ENCODE measurements at places on chromosomes 12 and 14.

DNA sequence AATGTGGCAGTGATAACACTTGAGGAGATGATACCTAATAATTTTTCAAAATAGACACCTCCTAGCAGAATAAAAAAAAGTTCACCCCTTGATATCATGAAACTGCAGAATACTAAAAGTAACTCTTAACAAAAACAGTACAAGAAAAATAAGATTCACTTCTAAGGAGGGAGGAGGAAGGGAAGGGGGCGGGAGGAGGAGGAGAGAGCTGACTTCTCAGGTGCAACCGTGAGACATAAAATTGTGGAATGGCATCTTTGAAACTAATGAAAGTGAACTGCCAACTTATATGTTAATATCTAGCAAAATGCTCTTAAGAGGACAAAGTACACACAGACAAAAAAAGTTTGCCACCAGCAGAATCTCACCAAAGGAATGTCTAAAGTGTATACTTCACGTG is 115.8 kb downstream of the SCFD1 start:
- DNase-seq = no peak

DNA sequence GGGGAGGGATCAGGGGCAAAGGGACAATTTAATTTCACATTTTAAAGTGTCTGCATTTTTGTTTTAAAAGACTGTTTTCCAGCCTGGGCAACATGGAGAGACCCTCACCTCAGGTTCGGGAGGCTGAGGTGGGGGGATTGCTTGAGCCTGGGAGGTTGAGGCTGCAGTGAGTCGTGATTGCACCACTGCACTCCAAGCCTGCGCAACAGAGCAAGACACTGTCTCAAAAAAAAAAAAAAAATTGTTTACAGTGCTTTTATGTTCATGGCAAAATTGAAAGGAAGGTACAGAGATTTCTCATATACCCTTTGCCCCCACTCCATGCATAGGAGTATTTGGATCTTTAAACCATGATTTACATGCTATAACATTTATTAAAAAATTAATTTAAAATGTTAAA is 16.4 kb upstream of the HVCN1 start:
- DNase-seq = no peak

DNA sequence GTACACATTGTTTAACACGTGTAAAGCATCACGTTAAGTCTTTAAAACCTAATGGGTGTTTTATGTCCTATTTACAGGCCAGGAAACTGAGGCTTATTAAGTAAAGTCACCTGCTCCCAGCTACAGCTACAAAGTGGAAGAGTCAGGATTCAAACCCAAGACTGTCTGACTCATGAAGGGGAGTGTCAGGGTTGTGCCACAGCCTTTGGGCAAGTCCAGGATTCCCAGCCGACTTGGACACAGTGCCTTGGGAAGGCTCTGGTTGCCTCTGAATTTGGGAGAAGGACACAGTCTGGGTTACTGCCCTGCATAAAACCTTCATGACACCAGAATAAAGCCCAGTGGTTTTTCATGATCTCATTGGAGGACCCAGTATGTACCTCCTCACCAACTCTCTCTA is 7.3 kb downstream of the RNU4-2 start:
- DNase-seq = no peak

DNA sequence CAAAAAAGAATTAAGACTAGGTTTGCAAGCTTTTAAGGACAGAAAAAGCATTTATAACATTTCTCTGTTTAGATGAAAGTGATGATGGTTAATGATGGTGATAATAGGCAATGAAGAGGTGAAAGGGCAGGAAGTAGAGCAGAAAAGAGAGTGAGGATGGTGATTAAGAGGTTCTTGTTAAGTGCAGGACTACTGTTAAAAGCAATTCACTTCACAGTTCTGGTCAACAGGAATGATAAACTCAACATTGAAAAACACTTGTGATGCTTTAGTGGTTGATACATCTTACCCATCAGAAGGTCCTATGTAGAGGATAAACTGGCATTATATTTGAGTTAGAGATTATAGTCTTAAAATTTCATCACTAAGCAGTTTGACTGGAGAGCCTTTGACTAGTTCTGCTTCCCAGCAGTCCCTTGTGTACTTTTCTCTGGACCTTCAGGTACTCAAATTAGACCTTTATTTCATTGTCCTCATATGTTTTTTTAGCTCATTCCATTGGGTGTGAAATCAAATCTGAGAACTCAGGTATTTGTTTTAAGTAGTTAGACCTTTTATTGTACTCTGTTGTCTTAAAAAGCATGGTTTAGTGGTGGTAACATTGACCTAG is 10.9 kb downstream of the RAP1B start:
- DNase-seq = no peak

DNA sequence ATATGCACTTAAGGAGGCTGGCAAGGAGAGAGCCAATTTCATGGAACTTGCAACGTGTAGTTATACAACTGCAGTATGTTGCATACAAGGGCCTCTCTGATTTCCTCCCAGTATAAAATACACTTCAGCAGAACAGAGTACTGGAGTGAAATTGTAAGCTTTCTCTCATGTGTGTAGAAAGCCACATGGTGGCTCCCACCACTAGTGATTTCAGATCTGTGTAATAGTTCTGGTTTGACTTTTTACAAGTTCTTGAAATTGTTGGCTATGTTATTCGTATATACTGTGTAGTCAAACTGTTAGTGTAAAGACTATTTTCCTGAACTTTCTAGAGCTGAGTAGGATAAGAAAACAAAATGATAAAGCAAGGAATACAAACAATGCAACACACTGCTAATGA is 16.4 kb upstream of the LMO3 start:
- DNase-seq = no peak

- peak; percentile 28 for DNase-seq
These were observed 15.2 kb upstream of the RXYLT1 start for GRCh38 chr12:63764481-63764880.

- peak; percentile 88 for DNase-seq
These were observed 23.0 kb downstream of the DIO3 start for GRCh38 chr14:101584055-101584859.

DNA sequence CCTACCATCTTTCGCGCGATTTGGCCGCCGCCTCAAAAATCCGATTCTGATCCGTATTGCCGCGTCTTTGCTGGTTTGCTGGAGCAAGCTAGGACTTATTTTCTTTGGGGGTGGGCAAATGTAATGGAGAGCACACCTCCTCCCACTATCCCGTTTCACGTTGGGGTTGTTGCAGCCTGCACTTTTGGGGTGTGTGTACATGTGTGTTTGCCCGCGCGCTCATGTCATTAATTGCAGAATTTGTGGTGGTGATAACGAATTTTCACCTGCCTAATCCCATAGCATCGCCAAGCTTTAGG is 657 bp downstream of the METAP2 start:
- DNase-seq = no peak

DNA sequence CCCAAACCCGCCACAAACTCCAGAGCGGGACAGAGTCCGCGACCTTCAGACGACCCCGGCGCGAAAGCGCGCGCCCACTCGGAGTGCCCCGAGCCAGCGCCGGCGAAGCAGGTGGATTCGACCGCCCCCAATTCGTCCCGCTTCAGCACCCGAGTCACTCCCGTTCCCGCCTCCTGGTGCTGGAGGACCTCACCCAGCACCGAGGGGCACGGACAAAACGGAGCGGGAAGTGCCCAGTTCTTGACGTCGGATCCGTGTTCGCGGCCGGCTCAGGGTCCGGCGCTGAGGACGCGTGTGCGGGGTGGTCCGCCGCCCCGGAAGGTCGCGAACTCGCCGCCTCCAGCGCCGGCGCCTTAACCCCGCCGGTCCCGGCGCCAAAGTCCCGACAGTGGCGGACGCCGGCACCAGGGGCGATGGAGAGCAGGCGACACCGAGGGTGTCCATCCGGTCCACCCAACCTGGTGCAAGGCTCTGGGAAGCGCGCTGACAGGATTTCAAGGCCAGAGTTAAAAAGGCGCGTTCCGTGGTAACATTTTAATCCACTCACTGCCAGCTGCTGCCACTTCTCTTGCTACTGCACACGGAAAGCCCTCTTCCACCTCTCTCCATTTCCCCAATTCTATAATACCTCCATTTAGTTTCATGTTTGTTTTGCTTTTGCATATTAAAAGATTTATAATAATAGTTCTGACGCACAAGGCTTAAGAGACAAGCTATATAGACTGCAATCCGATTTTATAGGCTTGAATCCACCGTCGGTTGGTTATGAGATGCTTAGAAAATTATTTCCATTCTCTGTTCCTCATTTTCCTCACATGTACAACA is 240.0 kb upstream of the CPNE8 start:
- DNase-seq = peak; percentile 35

GRCh38 chr12:78040111-78040510 is 209.4 kb downstream of the NAV3 start:
- DNase-seq = no peak

DNA sequence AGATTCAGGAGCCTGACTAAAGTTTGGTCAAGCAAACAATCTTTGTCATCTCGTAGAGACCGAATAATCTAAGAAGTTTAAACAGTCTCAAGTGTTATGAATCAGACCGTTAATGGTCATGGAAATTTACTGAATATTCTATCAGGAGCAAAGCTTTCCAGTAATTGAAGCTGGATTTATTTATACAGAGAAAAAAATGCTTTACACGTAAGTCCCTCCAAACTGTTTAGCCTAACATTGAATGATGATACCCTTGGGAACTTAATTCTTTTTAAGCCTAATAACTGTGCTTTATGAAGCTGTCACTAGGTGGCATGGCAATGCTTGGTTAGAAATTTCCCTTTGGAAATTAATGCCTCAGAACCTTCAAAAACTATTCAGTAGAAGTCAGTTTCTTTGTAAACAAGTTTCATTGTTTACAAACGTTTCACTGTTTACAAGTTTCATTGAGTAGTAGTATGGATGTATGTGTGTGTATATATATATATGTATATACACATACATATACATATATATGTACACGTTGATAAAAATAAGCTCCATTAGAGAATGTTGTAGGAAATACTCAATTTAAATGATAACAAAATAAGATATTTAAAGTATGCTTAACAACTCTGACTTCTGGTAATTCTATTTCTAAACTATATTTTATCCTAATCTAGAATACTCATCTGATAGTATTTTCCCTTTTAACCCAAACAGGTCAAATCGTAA is 32.1 kb downstream of the DEPDC4 start:
- peak; percentile 45 for DNase-seq

DNA sequence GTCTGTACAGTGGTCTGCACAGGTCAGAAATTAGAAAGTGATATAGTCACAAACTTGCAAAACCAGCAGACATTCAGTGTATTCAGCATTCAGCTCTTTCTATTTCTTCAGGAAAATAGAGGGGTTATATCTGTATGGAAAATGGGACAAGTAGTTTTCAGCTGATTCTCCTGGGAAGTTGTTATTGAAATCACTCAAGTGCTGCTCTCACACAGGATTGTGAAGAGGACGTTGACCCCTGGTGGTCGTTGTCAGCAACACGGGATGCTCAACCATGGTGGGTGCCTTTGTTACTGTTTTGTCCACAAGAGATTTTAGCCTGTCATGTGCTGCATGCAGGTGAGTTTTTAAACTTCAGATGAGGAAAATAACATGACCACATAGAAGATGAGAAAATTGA is 981.8 kb downstream of the TMEM121 start:
- no peak for DNase-seq

- DNase-seq = peak; percentile 57
These were observed 274.7 kb downstream of the DAD1 start for GRCh38 chr14:22314183-22314820.

- DNase-seq = peak; percentile 9
These were observed 248.1 kb downstream of the APAF1 start for GRCh38 chr12:98893126-98893674.

DNA sequence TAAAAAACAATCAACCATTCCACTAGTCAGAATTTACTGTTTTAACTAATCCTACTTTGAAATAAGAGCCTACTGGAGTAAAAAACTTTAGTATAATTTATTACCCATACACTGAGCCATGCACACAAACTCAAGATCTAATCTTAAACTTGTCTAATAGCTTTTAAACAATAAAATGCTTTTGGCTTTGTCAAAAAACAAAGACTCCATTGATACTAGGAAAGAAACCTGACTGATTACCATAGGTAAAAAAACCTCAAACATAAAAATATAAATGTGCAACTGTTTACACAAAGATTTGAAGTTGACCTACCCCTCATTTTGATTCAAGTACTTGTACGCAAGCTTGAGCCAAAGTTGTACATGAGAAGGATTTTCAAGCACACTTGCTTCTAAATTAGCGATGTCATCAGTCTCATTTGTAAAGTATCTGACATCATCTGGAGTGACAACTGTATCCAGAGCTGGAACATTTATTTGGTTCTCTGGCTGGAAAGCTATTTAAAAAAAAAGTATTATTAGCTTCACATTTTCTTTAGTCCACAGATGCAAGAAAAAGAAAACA is 36.1 kb downstream of the ZFC3H1 start:
- peak; percentile 26 for DNase-seq

DNA sequence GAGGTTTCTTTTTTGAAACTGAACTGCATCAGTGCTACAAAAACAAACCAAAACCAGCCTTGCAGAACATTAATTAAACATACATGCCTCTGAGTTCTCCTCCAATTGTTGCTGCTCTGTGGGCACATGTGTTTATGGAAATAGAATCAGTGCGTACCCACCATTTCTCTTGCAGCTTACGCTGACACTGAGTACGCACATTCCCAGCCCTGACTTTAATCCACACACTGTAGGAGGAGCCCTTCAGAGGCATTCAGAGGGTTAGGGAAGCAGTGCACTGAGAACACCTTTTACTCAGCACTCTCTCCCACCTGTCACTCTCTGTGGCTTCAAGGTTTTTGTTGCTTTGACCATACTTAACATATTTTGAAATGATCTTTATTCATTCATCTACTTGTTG is 250.5 kb upstream of the PWP1 start:
- peak; percentile 41 for DNase-seq

- no peak for DNase-seq
These were observed 20.6 kb upstream of the YARS2 start for GRCh38 chr12:32776258-32776657.

- DNase-seq = peak; percentile 26
These were observed 673 bp upstream of the TTC9 start for GRCh38 chr14:70640938-70641547.

- DNase-seq = no peak
These were observed 34.2 kb downstream of the CKAP4 start for GRCh38 chr12:106213662-106214061.

DNA sequence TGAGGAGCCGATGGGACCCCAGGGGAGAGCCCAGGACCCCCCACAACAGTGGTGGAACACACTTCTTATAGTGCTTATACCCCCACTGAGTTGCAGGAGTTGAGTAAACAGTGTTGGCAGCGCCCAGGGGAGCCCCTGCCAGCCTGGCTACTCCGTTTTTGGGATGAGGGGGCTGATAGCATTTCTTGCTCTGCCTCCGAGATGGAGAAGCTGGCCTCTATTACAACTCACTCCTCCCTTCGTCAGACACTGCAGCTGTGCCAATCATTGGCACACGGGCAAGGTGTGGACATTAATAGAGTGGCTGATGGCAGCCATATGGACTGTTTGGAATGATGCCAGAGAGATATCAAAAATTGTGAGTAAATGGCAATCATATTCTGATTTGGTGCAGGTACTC is 94.9 kb upstream of the TMPO start:
- DNase-seq = no peak
